Caudate nucleus (tissue), 63 donors: ENCODE measurements at places on chromosomes 11 and 22.
A peak's percentile ranks its signal among the peaks of the same experiment; 100 is the strongest.

DNA sequence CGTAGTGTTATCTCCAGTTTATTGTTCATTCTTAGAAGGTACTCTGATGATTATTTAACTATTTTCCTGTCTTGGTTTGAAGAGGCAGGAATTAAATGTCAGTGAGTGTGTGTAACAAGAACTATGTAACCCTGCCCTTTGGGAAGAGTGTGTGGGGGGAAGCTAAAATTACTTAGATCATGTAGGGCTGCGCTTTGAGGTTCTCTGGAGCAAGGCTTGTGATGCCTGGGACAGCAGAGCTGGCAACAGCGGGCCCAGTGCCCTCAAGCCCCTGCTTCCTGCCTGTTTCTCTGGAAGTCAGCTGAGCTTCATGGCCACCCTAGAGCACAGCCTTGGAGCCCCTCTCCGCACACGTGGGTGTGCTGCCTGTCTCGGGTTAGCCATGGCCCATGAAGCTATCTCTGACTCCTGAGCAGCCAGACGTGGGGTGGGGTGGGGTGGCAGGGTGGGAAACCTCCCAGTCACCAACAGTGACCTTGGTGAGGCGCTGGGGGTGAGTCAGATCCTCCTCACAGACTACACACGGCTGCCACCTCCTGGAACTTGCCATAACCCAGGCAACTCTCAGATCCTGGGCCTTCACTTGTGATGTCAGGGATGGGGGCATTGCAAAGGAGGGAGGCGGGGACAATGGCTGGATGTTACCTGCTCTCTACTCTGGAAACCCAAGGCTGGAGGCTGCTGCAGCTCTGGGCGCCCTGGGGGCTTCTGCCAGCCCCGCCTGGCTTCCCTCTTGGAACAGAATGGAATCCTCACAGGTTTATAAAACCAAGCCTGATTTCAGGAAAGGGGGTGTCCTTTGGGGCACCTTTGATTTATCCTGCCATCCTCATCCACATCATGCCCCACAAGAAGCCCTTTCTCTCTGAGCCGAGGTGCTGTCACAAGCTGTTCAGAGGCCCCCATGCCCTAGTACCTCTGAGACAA lies 88.6 kb downstream of the SNX19 start:
- peak; percentile 26 for DNase-seq

DNA sequence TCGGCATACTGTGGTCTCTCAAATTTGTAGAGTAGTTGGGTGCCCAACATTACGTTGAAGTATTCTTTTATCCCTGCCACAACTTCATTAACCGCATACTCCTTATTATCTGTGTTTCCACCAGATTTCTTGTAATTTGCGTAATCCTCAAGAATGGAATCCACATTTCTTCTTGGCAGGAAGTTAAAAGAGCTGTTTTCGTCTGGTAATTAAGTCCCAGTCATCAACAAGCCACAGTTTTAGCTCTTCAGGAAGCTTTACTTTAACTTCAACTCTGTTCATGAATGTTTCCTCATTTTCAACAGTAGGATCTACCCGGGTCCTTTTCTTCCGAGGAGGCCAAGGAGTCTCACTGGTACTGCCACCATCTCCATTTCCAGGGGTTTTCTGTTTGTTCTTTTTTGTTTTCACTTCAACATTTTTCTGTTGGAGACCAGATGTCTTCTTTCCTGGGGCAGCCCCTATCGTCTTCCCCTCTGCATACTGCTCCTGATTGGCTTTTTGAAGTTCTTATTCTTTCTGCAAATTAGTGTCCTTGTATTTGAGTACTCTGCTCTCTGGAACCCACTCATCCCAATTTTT lies 30.3 kb downstream of the PDE3B start:
- no peak for DNase-seq

- no peak for DNase-seq
Measured at GRCh38 chr22:38566726-38567504, 3.1 kb downstream of the DMC1 start.

DNA sequence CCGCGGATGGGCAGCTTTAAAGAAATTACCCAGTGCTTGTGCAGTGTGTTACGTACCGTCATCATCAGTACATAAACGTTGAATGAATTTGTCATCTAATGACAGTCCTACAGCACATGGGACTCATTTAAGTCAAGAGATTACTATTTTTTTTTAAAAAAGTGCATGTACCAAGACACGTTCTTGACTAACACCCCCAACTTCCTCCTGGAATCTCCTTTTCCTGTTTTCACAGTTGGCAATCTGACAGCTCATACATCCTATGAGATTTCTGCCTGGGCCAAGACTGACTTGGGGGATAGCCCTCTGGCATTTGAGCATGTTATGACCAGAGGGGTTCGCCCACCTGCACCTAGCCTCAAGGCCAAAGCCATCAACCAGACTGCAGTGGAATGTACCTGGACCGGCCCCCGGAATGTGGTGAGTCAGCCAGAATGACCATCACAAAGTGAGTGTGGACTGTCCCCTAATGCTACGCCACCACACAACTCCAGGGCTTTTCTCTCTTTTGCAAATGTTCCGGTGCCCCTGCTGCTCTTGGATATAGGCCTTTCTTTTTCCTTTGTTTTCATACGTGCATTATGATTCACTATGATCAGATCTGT lies 162.0 kb upstream of the SORL1-AS1 start:
- no peak for DNase-seq

- DNase-seq: no peak
Measured at GRCh38 chr22:17387356-17387755, 18.1 kb downstream of the CECR2 start.

DNA sequence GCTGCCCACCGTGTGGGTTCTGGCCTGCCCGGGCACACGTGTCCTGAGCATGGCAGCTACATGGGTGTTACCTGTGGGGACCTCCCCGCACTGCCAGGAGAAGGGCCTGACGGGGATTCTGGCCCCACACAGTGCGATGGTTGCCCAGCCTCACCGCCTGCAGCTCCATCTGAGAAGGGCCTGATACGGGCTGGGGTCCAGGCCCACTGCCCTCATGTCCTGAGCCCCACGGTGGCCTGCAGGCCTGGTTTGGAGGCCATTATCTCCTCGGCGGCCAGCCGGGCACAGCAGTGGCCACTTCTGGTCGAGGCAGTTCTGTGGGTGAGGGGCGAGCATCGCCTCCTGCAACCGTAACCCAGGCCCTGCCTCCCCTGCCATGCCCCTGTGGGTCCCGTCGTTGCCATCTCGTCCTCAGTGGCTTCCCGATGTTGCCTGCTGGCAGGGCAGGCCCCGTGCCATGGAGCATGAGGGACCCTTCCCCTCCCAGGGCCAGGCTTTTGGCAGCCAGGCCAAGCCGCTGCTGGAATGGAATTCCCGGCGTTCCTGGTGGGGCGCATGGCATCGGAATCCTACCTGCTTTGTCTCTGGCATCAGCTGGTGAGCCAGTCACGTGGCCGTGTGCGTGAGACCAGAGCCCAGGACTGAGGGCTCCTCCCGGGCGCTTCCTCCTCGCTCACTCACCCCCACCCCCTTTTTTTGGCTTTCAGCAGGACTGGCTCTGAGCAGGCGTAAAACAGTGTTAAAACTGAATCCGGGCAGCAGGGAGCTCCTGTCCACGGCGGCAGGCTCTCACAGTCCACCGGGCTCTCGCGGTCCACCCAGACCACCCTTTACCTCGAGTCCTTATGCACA lies 71.9 kb upstream of the PPARA start:
- no peak for DNase-seq

- DNase-seq: no peak
Measured at GRCh38 chr11:116698080-116698479, 74.7 kb downstream of the BUD13 start.

- DNase-seq: no peak
Measured at GRCh38 chr11:32447252-32447651, 11.9 kb upstream of the WT1 start.

GRCh38 chr11:115123641-115124040 lies 380.6 kb downstream of the CADM1 start:
- DNase-seq: no peak

GRCh38 chr22:42470366-42471082 lies 38.3 kb upstream of the NFAM1 start:
- DNase-seq: no peak

DNA sequence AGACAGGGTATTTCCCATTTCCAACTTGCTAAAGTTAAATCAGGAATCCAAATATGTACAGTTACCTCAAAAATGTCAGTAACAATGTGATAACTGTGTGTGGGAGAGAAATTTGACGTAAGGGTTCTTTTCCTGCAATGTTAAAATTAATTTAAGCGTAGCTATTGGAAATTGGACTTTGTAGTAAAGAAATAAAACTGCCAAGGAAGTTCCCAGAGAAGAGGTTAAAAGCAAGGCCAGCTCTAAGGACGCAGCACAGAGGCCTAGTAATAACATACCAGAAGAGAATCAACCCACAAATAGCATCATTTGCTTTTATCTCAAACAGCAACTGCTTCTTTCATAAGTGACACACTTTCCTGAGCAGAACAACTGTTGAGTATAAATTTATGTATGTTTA lies 36.8 kb upstream of the GRIA4 start:
- DNase-seq: no peak

DNA sequence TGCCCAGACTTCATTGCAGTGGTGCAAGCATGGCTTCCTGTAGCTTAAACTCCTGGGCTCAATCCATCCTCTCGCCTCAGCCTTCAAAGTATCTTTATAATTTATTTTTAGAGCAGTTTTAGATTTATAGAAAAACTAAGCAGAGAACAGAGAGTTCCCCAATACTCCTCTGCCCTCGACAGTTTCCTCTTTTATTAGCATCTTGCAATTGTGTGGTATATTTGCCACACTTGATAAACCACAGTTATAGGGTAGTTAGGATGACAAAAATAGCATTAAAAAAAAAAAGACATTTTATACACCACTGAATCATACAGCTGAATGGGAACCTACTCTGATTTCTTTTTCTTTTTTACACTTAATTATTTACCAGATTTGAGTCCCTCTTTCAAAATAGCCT lies 31.2 kb downstream of the MS4A2 start:
- no peak for DNase-seq

GRCh38 chr11:7450836-7451235 lies 34.5 kb upstream of the OLFML1 start:
- DNase-seq: no peak

GRCh38 chr11:72864702-72865655 lies 50.8 kb downstream of the ATG16L2 start:
- no peak for DNase-seq

DNA sequence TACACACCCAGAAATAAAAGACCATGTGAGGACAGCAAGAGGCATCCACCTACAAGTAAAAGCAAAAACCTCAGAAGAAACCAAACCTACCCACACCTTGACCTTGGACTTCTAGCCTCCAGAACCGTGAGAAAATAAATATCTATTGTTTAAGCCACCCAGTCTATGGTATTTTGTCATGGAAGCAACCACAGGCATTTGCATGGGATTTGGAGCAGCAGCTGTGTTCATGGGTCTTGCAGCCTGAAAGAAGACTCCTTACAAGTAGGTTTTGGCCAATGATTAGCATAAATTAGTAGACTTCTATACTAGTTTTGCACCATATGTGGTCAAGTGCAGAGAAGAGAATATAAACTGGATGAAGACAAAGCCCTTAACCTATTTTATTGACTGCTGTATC lies 27.9 kb downstream of the FSHB start:
- DNase-seq: no peak

GRCh38 chr11:19935507-19935906 lies 222.9 kb downstream of the NAV2 start:
- DNase-seq: no peak

- DNase-seq: no peak
Measured at GRCh38 chr11:10515418-10515817, 25.6 kb downstream of the RNF141 start.

DNA sequence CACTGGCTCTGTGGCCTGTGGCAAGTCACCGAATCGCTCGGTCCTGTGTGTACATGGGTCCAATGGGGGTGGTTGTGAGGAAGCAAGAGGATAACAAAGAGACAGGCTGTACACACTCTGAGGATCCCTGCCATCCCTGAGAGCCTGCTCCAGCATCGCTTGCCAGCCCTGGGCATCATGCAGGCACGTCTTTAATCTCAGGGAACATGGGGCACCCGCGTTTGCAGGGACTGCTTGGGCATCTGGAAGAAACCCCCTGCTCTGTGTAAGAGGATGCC lies 1.3 kb upstream of the C1QTNF5 start:
- no peak for DNase-seq

- no peak for DNase-seq
Measured at GRCh38 chr11:44608991-44609782, 43.7 kb downstream of the CD82 start.
